Fibroblast of pulmonary artery (primary cell): ENCODE measurements at places on chromosomes 16 and 17.

GRCh38 chr16:67399218-67399733, 6.0 kb upstream of the TPPP3 start:
- DNase-seq: no peak

- no peak for DNase-seq
Observed at GRCh38 chr17:54956791-54957190, 11.7 kb downstream of the COX11 start.

DNA sequence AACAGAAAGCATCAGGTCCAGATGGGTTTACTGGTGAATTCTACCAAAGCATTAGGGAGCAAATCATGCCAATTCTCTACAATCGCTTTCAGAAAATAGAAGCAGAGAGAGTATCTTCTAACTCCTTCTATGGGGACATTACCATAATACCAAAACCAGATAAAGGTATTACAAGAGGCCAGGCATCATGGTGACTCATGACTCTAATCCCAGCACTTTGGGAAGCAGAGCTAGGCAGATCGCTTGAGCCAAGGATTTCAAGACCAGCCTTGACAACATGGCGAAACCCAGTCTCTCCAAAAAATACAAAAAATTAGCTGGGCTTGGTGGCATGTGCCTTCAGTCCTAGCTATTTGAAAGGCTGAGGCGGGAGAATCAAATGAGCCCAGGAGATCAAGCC, 23.0 kb downstream of the HBQ1 start:
- DNase-seq: no peak

DNA sequence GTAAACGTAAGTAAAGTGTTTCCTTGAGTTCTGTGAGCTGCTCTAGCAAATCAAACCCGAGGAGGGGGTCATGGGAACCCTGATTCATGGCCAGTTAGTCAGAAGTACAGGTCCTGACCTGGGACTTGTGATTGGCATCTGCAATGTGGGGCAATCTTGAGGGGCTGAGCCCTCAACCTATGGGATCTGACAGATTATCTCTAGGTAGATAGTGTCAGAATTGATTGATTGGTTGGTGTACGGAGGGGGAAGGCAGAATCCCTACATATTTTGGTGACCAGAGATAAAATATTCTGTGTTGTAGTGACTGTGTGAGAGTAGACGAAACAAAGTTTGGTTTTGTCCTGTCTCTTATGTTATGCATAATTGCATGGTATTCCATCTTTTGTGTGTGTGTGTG, 100.5 kb upstream of the NETO2 start:
- DNase-seq: no peak

GRCh38 chr17:76432712-76433336, 20.1 kb downstream of the UBE2O start:
- DNase-seq: peak; percentile 32

- DNase-seq: no peak
Observed at GRCh38 chr17:72545766-72546165, 424.9 kb downstream of the SOX9 start.
